CD4-positive, alpha-beta T cell treated with Interleukin-6 at 100 ng/mL for 8 hours (primary cell): ENCODE measurements at places on chromosomes 5 and 9.

- no peak for DNase-seq
Measured at GRCh38 chr5:21826884-21827283, 1026.3 kb downstream of the CDH12 start.

- DNase-seq, result no peak
Measured at GRCh38 chr9:29213417-29214153, 1640.3 kb upstream of the C9orf72 start.

GRCh38 chr5:138760448-138761110, 7.4 kb downstream of the CTNNA1 start:
- no peak for DNase-seq

GRCh38 chr5:14374100-14374499, 207.5 kb upstream of the OTULINL start:
- DNase-seq, result no peak

DNA sequence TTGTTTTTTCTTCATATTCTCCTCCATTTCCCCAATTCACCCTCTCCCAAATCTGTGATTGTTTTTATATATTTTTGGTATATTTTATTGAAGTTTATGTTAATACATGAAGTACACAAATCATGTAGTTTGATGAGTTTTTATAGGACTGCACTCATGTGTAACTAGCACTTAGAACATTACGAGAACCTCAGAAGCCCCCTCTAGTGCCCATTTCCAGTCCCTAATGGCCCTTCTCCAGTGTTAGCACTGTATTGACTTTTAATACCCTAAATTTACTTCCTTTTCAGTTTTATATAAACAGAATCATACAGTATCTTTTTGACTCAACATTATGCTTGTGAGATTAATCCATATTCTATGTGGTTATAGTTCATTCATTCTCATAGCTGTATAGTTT, 18.5 kb upstream of the FKTN start:
- DNase-seq, result no peak

- no peak for DNase-seq
Measured at GRCh38 chr5:11346336-11346735, 557.9 kb downstream of the CTNND2 start.

DNA sequence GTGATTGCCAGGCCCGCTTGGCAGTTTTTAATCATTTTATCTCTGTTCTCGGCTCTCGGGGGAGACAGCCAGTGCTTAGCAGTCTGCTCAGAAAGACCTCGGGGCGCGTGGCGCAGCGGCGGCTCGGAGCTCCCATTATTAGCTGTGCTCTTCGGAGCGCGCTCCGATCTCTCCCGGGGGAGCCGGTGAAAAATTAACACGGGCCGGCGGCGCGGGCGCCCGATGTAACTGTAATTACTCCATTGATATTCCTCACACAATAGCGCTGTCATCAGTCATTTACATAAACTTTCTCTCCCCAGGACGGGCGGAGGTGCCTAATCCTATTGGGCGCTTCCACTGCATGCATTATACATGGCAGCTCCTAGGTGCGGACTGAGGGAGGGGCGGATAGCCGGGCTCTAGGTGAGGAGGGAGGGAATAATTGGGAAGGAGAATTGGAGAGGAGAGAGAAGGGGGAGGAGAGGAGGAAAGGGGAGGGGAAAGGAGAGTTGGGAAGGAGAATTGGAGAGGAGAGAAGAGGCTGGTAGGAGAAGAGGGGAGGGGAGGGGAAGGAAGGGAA, 24.9 kb downstream of the LMX1B start:
- no peak for DNase-seq

- DNase-seq, result no peak
Measured at GRCh38 chr9:124040186-124040931, 28.8 kb downstream of the LHX2 start.

DNA sequence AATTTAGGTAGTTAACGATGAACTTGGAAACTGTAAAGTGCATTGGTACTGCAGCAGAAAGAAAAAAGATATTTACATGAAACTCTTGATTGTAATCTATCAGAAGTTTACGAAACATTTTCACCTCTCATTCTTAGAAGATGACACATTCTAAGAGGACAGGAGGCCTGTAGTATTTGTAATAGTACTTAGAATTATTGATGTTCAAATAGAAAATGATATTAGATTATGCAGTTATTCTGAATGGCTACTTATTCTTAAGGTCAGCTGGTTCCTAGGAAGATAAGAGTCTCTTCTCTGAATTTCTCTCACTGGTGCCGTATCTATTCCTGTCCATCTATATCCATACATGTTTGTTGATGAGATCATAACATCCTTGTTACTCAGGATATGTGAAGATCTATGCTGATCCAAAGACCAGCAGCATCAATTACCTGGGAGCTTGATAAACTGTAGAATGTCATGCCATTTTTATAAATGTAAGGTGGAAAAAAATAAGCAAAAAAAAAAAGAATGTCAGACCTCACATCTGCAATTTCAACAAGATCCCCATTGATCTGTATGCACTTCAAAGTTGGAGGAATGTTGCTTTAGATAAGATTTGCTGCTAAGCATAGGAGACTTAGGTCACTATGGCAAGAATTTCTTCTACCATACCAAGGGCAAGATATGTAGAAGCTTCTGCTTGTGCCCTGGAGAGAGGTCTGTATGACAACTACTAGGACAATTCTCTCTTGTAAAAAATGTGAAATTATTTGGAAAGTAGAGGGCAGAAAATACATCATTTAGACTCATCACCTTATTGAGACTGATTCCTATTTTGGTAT, 42.4 kb upstream of the RICTOR start:
- no peak for DNase-seq

GRCh38 chr5:142403583-142403982, 78.8 kb upstream of the SPRY4 start:
- no peak for DNase-seq

GRCh38 chr9:121207371-121207940, 5.8 kb upstream of the RAB14 start:
- no peak for DNase-seq

GRCh38 chr9:35107297-35108290, 4.7 kb upstream of the STOML2 start:
- no peak for DNase-seq

DNA sequence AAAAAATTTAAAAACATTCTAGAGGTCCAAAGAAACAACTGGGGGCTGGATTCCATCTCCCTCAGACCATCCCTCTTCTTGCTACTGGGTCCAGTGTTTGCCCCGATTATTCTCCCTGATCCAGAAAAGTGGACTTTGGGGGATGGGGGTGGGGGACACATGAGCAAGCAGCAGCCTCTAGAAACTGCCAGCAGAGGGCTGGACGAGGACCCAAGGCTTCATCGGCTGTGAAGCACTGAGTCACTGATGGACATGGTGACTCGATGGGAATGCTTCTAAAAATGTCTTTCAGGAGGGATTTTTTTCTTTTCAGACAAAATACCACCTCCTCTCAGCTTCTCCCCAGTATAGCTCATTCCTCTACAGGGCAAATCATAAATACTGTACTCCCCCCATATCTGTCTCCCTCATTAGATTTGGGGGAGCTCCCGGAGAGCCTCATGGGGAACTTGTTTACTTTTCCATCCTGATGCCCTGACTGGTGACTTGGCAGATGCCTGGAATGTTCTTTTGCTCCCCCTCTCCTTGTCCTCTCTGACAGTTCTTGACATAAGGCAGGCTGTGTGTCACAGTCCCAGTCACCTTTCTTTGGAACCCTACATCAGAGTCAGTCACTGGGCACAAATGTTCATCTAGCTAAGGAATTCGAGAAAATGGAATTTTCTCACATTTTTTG, 67.2 kb upstream of the STC2 start:
- DNase-seq, result no peak

DNA sequence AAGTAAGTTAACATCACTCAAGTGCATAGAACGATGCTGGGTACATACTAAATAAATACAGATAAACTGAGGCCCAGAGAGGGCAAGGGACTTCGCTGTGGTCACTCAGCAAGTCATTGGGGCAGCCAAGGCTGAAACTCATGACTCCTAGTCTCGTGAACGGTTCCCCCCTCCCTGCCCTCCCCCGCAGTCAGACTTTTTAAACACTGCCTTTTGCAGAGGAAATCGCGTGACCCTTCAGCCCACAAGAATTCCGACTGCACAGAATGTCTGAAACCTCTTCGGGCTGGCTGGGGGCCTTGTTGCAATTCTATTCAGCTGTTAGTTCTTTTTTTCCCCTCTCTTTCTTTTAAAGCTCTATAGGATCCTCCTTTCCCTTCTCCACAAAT, 28.1 kb downstream of the NEK6 start:
- peak; percentile 32 for DNase-seq

- DNase-seq, result no peak
Measured at GRCh38 chr9:90810691-90811090, 9.1 kb downstream of the SYK start.

DNA sequence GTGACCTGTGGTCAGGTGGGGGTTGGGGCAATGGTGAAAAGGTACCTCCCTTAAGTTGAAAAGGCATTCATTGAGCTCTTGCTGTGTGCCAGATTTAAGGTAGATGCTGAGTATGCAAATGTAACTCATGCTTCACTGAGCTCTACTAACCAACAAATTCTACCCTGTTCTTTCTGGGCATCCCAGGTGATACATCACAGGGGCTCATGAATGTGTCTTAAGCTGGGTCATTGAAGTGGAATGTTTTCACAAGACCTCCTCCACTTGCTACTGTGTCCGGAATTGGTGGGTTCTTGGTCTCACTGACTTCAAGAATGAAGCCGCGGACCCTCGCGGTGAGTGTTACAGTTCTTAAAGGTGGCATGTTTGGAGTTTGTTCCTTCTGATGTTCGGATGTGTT, 362.8 kb upstream of the ZNF462 start:
- DNase-seq, result no peak

DNA sequence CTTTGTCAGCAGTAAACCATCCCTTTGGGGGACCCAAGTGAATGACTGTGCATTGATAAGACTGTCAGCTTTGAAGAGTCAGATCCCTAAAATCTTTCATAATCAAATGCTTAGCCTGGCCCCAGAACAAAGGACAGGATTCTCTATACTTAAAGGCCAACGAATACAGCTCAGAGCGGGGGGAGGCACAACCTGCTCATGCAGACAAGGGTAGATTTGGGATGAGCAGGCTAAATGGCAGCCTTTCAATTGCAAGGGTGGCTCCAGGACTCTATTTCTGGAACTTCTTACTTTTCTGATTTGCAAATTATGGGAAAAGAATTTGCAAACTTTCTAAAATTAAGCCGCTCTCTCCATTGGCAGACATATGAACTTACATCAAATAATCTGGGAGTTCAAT, 66.4 kb downstream of the ELL2 start:
- no peak for DNase-seq

DNA sequence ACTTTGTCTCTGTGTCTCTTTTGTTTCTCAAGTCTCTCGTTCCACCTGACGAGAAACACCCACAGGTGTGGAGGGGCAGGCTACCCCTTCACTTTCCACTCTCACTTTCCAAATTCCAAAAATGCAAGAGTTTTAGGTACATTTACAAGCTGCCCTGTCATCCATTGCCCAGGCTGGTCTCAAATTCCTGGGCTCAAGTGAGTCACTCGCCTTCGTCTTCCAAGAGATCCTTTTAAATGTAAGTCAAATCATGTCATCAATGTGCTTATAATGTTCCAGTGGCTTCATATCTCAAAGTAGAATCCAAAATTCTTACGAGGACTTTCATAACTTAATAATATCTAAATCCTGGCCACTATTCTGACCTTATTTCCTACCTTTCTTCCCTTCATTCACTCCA, 20.4 kb upstream of the UGCG start:
- DNase-seq, result no peak

DNA sequence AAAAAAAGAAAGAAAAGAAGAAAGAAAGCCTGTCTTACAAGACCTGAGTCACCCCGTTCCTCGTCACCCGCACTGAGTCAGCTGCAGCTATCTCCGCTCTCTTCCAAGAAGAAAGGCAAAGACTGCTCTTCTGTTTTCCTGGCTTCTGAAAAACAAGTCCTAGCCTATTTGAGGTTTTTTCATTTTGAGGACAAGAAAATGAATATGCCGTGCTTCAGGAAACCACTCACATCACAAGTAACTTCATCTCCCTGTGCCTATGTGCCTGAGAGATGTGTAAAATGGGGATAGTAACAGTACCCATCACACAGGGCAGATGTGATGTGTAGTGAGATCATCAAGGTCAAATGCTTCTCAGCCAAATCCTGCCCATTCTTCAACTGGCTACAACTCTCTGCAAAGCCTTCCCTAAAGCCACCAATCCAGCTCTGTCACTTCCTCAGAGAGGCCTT, 78.4 kb downstream of the GLDC start:
- DNase-seq, result no peak

DNA sequence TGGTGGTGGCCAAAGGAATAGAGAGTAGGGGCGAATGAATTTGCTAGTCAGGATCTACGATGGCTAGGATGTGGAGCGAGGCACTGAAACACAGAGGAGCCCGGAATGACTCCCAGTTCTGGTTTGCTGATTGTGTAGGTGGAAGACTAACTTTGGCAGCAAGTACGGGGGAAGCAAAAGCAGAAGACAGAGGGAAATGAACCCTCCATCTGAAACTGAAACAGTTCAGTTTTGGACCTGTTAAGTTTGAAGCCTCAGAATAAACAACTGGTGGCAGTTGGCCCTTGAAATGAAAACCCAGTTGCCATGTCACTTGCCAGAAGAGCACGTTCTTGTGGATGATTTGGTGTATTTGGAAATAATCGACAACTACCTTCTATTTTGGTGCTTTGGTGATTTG, 15.4 kb upstream of the SMIM15 start:
- DNase-seq, result no peak

- DNase-seq, result no peak
Measured at GRCh38 chr5:163505049-163505367, 411 bp upstream of the MAT2B start.
